Karpas-422 (cell line): ENCODE measurements at places on chromosomes 13 and 19.

- no peak for DNase-seq
Observed at GRCh38 chr13:94305463-94305862, 174.0 kb downstream of the DCT start.

- no peak for DNase-seq
Observed at GRCh38 chr13:70249332-70250064, 141.2 kb upstream of the KLHL1 start.

DNA sequence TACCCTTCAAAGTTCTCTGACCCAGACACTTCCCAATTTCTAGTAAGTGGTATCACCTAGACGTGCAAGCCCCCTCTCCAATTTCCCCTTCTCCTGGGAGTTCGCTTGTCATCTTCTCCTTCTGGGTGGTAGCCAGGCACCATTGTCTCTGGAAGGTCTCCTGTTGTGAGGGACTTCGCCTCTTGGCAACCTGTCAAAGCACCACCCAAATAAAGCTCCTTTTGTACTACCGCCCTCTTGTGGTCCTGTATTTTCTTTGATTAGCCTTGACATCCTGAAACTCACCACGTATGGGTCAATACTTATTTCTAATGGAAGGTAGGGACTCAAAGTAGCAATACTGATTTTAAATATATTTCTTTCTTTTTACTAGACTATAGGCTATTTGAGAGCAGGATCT is 8.2 kb downstream of the GPC5 start:
- peak; percentile 88 for DNase-seq

- DNase-seq = no peak
Observed at GRCh38 chr13:85501616-85502015, 297.6 kb downstream of the SLITRK6 start.

DNA sequence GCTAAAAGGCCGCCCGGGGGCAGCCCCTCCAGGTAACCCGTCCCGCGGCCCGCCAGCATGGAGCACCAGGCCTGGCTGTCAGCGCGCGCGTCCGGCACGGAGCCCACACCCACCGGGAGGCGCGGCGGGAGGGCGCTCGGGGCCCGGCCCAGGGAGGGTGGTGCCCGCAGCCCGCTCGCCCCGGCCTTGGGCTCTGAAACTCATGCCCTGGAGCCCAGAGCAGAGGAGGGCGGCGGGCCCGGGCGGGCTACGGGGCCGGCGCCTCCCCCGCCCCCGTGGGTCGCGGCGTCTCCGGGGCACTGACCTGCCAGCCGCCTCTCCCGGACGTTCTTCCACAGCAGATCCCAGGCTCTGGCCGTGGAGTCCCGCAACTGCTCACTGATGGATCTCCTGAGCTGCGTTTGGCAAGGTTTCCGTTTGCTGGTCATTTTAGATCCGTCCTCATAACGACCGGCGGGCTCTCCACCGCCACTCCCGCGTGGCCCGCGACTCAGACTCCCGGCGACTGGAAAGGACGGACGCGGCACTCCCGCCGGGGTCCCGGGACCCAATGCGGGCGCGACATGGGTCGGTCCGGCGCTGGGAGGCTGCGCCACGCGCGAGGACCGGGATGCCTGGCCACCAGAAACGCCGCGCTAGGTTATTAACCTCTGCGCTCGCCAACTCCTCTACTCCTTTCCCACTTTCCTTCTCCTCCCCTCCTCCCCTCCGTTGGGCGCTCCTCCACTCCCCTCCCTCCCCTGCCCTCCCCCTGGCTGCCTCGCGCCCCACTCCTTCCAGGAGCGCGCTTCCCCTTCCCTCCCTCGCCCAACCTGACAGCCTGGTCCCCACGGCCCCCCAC is 64.7 kb upstream of the STARD13 start:
- DNase-seq = no peak

GRCh38 chr19:16234552-16235445 is 37.1 kb downstream of the AP1M1 start:
- no peak for DNase-seq

DNA sequence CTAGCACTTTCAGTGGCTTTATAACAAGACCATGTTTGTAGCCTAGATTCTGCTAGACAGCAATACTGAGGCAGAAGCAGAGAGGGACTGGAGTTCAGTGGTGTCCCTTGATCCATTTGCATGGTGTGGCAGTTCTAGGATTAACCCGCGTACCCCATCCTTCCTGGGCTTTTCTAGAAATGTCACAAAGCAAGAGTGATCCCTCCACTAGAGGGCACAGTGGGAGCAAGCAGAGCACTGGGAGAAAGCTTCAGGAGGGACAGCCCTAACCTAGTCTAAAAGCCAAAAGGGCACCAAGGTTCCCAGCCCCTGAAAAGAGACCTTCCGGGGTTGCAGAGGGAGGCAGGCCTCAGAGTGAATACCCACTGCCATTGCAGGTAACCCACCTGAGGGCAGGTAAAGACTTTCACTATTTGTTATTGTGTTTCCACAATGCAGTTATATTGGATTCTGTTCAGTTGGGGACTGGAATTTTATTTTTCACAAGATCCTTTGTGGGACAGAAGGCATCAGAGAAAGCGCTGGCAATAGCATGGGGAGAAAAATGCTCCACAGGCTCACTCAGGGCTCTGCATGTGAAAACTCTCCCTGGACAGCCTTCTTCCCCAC is 170.6 kb downstream of the FLT1 start:
- peak; percentile 79 for DNase-seq

DNA sequence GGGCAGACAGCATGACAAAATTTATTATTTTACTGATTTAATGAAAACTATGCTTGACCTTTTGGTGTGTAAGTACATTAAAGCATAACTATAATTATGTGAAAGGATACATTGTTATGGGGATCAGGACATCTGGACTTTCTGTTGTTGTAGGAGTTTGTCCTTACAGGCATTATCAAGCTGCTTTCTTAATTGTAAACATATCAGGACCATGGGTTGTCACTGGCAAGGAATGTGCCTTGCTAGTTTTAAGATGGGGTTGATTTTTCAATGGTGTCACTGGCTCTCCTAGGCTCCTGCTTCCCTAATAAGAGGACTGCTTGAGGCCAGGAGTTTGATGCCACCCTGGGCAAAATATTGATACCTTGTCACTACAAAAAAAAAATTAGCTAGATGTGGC is 32.6 kb downstream of the KBTBD6 start:
- no peak for DNase-seq

- DNase-seq = peak; percentile 91
Observed at GRCh38 chr19:1837625-1838105, 10.6 kb downstream of the REXO1 start.

GRCh38 chr19:1271528-1272422 is 2.6 kb downstream of the CIRBP start:
- no peak for DNase-seq

DNA sequence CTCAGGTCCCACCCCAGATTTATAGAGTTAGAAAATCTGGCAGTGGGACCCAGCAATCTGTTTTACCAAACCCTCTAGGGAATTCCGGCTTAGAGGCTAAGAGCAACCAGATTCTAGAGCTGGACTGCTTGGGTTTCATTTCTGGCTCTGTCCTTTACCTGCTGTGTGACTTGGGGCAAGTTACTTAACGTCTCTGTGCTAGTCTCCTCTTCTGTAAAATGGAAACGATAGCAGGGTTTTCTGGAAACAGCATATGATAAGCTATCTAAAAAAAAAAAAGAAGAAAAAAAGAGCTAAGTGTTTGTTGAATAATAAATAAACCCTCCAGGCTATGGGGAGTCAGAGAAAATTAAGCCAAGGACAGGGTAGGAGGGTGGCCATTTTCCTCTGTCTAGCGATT is 11.6 kb upstream of the CACNG7 start:
- DNase-seq = no peak

DNA sequence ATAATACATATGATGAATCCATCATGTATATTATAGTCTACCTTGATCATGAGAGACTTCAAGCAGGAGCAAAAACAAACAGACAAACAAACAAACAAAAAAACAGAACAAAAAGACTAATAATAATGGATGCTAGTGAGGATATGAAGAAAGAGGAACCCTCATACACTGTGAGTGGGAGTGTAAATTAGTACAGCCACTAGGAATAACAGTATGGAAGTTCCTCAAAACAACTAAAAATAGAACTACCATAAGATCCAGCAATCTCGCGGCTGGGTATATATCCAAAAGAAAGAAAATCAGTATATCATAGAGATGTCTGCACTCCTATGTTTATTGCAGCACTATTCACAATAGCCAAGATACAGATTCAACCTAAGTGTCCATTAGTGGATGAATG is 7.0 kb upstream of the DLEU7 start:
- no peak for DNase-seq

DNA sequence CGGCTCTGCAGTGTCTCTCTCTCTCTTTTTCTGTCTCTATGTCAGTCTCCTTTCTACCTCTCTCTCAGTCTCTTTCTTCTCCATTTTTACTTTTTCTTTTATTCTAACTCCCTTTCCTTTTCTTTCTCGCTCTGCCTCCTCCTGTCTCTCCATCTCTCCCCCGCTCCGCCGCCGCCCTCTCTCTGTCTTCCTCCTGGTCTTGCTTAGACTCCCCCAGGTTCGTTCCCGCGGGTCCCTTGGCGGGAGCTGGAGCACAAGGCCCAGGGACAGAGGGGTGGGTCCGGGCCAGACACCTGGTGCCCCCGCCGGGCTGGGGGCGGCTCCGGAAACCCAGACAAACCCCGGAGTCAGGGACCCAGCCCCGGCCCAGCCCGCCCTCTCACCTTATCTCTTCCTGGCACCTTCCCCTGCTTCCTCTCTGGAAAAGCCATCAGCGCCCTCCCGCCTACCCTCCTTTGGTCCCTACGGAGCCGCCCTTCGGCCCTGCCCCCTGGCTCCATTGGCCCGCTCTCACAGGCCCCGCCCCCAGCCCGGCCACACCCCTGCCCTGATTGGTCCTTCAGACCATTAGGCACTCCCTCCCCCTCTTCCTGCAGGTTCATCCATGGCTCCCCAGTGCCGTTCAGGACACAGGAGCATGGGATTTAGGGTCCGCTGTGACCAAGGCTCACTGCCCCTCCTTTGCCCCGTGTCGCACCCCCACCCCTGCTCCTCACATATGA is 15.4 kb upstream of the NOP53 start:
- DNase-seq = no peak
